ENCODE measurements at places on chromosomes 1 and 21.

DNA sequence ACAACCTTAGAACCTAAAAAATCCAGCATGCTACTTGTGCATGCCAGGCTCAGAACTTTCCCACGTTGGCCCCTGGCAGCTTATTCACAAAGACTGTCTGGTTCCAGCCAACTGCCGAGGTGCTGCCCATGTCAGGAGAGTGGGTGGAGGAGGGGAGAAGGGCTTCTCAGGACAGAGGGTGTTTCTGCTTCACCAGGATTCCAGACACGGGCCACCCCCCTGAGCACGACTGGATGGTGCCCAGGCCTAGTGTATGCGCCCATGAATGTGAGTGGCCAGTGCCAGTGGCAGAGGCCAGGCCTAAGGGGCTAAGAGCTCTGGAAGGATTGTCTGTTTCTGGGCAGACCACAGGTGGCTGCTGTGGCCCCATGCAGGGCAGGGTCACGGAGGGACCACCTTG lies 148.2 kb upstream of the COL6A1 start:
- DNase-seq, result no peak

DNA sequence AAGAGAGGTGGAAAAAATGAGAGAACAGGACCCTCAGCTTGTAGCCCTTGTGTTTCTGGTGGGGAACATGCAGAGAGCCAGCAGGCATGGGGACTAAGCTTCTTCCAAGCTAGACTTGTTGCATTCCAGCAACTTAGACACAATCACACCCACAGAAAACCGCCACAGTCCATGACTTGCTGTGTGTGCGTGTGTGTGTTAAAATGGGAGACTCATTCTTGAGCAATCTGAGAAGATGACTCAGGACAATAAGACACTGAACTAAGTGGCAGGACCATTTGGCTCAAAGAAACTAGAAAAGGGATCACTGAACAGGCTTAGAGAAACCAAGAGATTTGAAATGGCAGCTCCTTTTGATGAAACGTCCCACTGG lies 78.0 kb downstream of the HLX start:
- no peak for DNase-seq

DNA sequence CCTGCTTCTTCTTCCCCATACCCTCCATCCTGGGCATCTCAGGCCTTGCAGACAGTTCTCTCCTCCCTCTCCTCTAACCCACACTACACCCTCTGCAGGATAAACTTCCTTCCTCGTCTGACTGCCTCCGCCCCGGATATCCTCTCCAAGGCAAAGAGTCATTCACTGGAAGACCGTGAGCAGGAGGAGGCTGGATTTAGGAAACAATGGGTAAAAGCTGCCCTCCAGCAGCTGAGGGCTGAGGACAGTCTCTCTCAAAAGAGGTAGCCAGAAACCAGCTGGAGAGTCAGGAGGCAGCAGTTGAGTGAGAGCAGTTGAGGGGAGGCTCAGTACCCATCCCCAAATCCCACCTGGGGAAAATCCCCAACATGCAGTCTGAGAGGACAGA lies 1.4 kb downstream of the CSRP1 start:
- no peak for DNase-seq

- no peak for DNase-seq
Observed at GRCh38 chr1:116372191-116372590, 853 bp upstream of the ATP1A1 start.

DNA sequence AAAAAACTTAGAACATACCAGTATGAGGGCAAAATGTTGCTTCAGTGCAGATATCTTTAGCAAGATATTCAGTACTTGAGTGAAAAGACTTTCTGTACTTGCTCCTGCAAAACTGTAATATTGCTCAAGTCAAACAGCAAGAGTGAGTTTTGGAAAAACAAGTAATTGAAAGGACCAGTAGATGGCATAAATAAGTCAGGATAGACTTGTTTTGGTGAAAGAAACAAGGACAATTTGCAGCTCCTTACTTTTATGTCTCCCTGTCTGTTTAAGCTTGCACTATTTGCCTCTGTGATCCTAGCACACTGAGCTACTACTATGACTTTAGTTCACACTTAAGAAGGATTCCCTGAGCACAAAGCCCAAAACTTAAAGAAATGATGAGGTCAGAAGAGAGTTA lies 39.1 kb downstream of the IFI44 start:
- no peak for DNase-seq

DNA sequence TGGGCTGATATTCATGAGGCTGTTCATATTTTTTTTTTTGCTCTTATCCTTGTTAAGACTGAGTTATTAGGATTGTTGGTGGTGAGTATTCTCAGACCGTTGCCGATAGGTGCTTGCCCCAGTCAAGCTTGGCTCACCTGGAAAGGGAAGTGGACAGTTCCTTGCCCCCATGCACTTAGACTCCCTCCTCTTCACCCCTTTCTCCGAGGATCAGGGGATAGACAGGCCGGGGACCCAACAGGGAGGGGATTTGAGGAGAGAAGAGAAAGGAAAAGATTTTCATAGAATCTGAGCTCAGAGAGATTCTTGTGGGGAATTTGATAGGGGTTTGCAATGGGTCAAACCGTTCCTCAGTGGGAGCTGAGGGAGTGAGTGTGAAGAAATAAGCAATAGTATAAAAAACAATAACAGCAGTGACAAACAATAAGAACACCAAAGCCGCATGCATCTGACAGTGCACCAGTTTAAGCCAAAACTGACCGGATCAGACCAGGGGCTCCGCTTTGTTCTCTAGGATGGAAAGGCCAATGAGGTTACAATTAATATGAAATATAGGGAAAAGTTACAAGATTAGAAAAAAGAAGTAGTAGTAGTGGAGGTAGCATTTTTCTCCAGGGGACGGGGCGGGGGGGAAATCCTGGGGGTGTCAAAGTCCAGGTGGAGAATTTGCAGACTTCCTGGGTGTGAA lies 8.9 kb downstream of the PAX7 start:
- DNase-seq, result no peak

GRCh38 chr1:186215636-186216035 lies 159.4 kb downstream of the TPR start:
- no peak for DNase-seq
